ENCODE measurements at places on chromosomes 7 and 10.

DNA sequence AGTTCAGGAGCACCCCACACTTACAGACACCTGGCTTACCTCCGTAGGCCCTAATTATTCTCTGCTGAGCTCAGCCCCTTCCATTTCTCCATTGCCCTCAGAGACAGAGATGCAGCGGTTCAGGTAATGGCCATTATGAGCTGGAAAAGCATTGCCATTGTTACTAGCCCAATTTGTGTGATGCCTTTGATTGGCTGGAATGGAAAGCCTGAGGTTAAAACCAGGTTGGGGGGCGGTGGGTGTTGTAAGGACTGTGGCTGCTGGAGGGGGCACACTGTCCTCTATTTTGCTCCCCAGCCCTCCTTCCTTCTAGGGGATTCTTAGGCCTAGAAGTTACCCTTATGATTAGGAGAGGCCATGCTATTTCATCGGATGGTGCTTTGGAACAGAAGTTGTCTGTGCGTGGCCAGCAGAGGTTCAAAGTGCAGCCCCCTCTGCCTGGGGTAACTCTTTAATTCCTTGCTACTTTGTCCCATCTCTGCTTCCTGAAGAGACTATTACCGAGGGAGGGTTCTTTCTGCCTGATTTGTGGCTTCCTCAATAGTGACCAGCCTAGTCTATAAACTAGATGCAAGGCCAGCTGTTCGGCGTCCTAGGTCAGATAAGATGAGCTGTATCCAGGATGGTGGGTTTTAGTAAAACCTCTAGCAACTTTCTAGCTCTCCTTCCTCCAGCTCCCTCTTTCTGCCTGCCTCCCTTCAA is 14.2 kb upstream of the ACSL5 start:
- DNase-seq = no peak

- DNase-seq = no peak
Measured at GRCh38 chr7:17239046-17239445, 59.4 kb upstream of the AHR start.

DNA sequence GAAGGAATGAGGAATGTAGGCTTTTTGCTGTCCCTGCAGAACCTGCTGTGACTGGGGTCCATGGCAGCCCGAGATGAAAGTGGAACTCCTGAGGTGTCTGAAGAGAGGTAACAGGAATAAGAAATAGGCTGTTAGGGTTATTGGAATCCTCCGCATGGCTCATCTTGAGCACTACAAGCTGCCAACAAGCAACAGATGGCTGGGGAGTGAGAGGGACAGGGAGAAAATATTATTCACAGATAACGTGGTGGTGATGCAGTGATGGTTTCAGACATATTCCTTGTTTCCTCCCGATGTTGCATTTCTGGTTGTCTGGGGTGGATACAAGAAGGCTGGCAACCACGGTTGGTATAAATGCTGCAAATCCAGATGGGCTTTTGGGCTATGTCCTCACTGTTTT is 46.1 kb downstream of the AP3M1 start:
- DNase-seq = no peak

DNA sequence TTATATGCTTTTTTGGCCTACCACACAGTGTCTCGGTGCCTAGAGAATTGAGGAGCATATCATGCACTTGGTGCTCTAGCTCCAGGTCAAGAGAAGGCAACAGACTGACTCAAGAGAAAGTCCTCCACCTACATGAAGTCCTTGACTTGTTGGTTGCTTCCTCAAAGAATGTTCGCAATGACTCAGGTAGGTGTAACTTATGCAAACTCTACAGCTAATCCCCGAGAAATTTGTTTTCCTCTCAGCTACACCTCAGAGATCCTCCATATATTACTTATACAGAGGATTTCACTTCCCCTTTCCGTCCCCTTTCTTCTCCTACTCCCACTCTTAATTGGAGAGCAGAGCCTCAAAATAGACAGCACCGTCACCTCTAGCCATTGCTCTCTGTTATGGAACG is 1013.1 kb downstream of the KCNMA1 start:
- no peak for DNase-seq

DNA sequence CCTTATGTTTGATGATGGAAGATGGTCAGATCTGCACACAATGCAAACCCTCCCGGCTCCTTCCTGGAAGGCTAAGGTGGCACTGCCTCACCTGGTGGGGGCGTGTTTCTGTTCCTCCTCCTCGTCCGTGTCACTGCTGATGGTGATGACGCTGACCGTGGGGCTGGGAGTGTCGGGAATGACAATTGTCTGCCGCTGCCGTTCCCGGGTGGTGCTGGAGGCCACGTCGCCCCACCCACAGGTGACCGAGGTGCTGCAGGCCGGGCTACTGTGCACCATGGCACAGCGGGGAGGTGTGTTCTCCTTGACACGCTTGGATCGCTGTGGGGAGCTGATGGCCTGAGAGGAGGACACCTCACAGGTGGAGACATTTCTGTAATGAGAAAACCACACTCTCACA is 73.1 kb downstream of the CLEC2L start:
- DNase-seq = no peak

DNA sequence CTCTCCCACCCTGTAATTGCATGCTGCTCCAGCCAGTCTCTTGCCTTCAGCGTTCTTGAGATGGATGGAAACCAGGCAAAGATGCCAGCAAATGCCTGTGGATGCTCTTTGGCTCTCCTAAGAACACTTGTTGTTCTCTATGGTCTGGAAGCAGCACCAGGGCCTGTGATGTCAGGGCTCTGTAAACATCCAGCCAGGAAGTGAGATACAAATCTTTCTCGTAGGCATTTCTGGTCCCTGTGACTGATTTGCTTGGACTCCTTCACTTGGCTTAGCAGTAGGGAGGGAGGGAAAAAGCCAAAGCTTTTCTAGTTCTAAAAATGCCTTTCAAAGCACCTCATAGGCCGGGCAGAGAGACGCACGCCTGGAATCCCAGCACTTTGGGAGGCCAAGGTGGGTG is 201.3 kb downstream of the REEP3 start:
- DNase-seq = no peak

DNA sequence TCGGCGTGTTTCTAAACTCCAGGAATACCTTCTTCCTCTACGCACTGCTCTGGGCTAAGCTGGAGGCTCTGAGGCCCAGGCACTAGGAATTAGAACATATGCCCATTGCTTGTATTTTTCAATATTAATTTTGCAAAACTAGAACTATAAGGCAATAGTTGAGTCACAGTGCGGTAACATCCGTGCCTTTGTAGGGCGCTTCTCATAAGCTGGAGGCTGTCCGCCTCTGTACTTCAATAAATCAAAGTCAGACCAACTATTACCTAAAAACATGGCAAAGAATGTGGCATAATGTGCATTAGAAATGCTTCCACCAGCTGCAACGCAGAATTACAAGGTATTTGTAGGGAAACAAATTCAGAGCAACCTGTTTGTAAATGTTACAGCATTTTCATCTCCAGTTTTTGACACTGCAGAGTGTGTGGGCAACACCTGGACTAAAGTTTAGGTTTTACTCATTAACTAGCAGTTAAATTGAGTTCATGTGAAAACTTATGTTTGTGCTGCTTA is 440 bp upstream of the MINDY3 start:
- no peak for DNase-seq

GRCh38 chr10:87578160-87578841 is 73.6 kb downstream of the MINPP1 start:
- DNase-seq = no peak

DNA sequence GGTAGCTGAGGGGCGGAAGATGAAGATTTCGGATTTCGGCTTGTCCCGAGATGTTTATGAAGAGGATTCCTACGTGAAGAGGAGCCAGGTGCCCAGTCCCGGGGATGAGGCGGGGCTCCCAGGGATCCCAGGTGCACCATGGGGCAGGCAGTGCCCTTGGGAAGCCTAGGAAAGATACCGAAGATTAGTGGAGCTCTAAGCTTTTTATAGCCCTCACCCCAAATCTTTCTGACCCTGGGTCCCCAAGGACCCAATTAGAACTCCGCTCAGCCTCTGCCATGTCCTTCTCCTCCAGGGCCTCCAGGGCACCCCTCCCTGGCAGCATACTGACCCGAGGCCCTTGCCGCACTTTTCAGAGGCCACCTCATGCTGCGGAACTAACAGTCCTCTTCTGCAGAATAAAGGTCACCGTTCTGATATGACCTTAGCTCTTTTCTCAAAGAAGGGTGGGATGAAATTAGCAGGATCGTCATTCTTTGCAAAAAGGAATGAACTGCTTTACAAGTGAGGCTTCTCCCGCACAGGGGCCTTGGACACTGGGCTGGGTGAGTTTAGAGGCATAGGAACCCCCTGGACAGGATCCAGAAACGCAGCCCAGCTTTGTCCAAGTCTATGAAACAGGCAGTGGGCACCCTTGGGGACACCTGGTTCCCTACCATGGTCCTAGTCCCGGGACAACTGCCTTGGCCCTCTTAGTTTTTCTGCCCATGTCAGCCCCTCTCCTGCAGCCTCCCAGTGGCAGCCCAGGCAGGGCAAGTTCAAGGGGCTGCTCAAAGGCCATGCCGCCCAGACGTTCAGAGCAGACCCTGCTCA is 17.9 kb upstream of the CSGALNACT2 start:
- no peak for DNase-seq

DNA sequence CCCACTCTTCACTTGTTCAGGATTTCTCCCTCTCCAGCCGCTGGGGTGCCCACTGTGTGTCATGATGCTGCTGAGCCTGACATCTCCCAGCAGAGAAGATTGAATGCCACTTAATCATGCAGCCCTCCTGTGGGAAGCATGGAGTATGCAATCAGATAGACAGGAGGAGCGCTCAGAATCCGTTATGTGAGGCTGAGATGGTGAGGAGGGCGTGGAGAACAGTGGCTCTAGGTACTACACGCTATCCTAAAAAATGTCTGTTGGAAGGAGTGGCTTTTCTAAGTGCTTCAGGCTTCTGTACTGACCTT is 334.3 kb downstream of the LRMDA start:
- DNase-seq = no peak

GRCh38 chr10:11009471-11010308 is 8.0 kb upstream of the CELF2 start:
- no peak for DNase-seq

DNA sequence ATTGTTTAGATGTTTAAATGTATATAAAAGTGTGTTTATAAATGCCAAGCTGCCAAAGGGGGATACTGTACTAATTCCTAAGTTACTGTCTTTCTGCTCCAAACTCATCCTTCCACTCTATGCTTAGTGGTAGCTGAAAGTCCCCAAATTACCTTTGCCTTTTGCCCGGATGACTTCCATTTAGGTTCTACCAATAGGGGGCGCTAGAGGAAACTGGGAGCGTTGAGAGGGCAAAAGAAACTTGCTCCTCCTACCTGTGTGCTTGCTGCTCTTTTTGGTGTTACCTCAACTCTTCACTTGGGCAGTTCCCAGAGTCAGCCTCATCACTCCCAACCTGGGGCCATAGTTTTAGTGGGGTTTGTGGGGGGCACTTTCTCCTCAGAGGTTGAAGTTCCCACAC is 5.9 kb upstream of the OR2A25 start:
- DNase-seq = no peak

GRCh38 chr10:113967126-113967525 is 76.5 kb upstream of the ADRB1 start:
- no peak for DNase-seq

GRCh38 chr10:5752301-5752871 is 60.8 kb downstream of the GDI2 start:
- no peak for DNase-seq

DNA sequence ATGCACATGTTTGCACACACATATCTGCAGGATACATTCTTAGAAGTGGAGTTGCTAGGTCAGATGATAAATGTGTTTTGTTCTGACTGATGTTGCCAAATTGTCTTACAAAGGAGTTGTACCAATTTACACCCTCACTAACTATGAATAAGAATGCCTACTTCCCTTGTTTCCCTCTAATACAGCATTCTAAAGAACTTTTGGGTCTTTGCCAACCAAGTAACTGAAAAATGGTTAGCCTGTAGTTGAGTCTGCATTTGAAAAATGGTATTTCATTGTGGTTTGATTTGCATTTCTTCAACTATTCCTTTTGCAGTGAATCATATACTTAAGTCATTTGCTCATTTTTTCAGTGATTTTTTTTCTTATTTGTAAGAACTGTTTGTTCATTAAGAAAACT is 48.4 kb downstream of the TMEM26 start:
- no peak for DNase-seq

DNA sequence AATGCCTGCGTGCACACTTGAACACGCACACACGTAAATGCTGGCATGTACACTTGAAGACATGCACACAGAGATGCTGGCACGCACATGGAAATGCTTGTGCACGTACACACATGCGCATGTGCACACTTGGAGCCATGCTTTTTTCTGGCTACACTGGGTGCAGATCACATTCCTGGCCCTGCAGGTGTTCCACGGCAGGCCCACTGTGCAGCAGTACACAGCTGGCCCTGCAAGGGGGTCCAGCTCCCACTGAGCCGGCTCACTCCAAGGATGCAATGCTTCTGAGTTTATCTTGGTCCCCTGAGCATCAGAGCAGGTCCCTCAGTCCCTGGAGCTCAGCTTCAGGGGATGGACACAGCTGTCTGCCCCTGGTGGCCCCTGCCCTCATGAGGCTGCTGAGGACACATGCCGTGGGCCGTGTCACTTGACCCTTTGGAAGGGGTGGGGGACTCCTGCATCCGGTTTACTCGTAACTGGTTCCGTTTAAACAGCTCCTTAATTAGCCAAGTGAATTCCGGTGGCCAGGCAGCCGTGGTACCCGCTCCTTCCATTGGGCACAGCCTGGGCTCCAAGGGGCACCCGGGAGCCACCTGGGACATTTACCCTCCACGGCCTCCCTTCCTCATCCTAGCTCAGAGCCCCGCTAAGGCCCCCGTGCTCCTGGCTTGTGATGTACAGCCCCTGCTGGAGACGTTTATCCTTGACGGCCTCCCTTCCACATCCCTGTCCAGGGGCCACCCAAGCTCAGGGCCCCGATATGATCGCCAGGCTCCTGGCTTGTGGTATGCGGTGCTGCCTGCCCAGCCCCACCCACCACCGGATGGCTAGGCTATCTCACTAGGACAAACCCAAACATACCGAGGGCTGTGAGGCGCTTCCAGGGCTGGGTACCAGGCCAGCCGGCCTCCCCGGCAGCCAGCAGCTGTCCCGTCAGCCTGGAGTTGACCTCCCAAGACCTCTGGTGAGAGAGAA is 39.5 kb upstream of the DPYSL4 start:
- no peak for DNase-seq

GRCh38 chr7:66682350-66683093 is 53.8 kb downstream of the KCTD7 start:
- no peak for DNase-seq

All from activated T-cell treated with anti-CD3 and anti-CD28 coated beads, Interleukin-2, amount 50 U/mL, for 1 hour (primary cell).